Cardiac fibroblast (primary cell): ENCODE measurements at places on chromosomes 1 and 21.

GRCh38 chr1:18178111-18178510, 70.5 kb downstream of the IGSF21 start:
- DNase-seq: no peak

- DNase-seq: no peak
Measured at GRCh38 chr1:27559466-27560030, 44.4 kb downstream of the AHDC1 start.

DNA sequence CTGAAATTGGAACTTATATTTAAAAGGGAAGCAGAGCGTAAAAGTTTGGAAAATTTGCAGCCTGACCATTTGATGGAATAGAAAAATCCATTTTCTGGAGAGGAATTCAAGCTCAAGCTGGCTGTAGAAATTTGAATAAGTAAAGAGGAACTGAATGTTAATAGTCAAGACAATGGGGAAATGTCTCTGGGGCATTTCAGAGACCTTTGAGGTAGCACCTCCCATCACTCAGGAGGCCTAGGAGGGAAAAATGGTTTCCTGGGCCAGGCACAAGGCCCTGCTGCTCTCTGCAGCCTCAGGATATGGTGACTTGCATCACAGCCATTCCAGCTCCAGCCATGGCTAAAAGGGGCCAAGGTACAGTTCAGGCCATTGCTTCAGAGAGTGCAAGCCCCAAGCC, 17.6 kb upstream of the TSHB start:
- DNase-seq: no peak

- DNase-seq: no peak
Measured at GRCh38 chr1:93296555-93297154, 49.1 kb upstream of the DR1 start.

- no peak for DNase-seq
Measured at GRCh38 chr1:213998785-213999184, 11.0 kb downstream of the PROX1 start.

GRCh38 chr1:154895798-154896197, 25.7 kb upstream of the KCNN3 start:
- DNase-seq: peak; percentile 42

GRCh38 chr21:33025489-33026442, at the start of gene OLIG2:
TSS of gene OLIG2 (plus strand) at chr21:33025935. CDS start at chr21:33026863, 928 bp downstream.
- DNase-seq: no peak

GRCh38 chr1:57167997-57168396, 202.2 kb upstream of the C8B start:
- no peak for DNase-seq

- DNase-seq: no peak
Measured at GRCh38 chr1:174957829-174958228, 41.9 kb upstream of the CACYBP start.

DNA sequence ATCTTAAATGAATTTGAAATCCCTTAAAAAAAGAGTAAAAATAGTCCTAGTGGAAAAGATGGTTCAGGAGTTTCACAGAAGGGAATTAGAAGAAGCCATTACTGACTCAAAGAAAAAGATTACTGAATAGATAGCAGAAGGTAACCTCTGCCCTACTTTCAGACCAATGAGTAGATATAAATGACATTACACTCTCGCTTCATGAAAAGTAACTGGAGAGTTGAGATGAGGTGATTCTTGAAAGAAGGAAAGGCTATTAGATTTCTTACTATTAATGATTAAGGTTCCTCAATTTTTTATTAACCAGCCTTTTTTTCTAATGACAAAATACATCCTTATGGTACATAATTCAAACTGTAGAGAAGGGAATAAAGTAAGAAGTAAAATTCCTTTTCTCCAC, 28.3 kb downstream of the CCN1 start:
- no peak for DNase-seq

GRCh38 chr1:63892632-63893395, 119.0 kb downstream of the ROR1 start:
- peak; percentile 61 for DNase-seq
